Mammary epithelial cell (primary cell): ENCODE measurements at places on chromosomes 2 and 18. TPM values are rescaled to one million over a fixed set of nuclear protein-coding genes. Genes with fewer than 3 reads are reported as not detected.

Gene VIT
- polyA plus RNA-seq, result 0.08 TPM

Gene LYPD1
- polyA plus RNA-seq, result not detected

Gene CD207
- polyA plus RNA-seq, result not detected

Gene CRYBA2
- polyA plus RNA-seq, result 0.12 TPM

Gene RUFY4
- polyA plus RNA-seq, result not detected

Gene ALPP
- polyA plus RNA-seq, result 0.03 TPM

Gene OTOS
- not detected for polyA plus RNA-seq

Gene MSH6
- polyA plus RNA-seq, result 23.8 TPM
